Activated CD8-positive, alpha-beta memory T cell treated with anti-CD3 and anti-CD28 coated beads for 4 hours (primary cell): ENCODE measurements at places on chromosomes 1 and 21.

DNA sequence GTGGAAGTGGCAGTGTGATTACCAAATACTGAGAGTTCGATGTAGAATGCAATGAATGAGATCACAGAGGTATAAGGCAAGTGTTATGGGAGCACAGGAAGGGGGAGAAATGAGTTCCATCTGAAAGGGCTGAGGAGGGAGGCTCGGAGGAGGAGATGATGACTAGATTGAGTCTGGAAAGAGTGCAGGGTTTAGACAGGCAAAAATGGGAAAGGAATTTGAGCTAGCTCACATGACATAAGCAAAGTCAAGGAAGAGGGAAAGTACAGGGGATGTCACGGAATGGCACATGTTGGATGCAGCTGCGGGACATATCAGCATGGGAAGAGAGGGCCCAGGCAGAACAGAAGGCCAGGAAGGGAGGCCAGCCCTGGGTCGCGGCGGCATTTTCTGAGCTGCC is 132.7 kb downstream of the RUNX1 start:
- DNase-seq: no peak

GRCh38 chr1:175124861-175125260 is 57.2 kb downstream of the TNN start:
- no peak for DNase-seq

- no peak for DNase-seq
These were observed 115.0 kb downstream of the RIPK4 start for GRCh38 chr21:41651830-41652229.

- DNase-seq: no peak
These were observed 3.6 kb downstream of the PAQR7 start for GRCh38 chr1:25871704-25872494.

DNA sequence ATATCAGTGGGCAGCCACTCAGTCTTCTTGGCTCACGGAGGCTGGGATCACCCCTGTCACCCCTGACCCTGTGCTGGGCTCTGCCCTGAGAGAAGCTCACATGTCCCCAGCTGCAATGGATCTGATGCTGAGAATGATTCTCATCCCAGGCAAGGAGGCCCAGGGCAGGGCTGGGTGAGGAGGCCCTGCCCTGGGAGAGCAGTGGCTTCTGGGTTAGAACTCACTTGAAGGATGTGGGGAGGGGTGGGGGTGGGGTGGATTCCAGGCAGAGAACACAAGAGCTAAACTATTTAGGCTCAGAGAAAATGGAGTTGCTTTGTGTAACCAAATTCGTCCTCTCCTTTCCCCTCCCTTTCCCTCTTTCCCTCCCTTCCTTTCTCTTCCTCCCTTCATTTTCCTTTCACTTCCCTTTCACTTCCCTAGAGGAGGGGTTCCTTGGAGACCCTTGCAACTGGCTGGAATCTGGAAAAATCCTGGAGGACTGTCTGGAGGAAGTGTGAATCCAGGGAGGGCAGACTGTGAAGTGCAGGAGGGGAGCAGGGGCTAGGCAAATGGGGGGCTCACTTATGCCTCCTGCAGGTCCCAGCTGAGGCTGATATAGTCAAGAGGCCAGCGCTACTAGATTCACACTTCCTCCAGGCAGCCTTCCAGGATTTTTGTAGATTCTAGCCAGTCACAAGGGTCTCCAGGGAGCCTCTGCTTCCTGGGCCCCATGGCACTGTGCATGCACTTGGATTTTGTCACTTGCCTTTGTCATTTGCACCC is 47.0 kb downstream of the IGSF21 start:
- no peak for DNase-seq

DNA sequence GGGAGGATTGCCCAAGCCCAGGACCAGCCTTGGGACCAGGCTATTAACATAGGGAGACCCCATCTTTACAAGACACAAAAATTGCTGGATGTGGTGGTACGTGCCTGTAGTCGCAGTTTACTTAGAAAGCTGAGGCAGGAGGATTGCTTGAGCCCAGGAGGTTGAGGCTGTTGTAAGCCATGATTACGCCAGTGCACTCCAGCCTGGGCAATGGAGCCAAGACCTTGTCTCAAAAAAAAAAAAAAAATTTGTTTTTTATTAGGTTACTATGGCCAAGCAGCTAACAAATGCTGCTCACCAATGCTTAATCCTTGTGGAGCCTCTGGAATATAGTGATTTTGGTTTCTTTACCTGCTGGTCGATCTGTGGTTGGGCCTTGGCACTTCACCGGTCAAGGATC is 8.8 kb downstream of the ARID1A start:
- no peak for DNase-seq

GRCh38 chr21:25313829-25314228 is 293.5 kb downstream of the MRPL39 start:
- DNase-seq: no peak

DNA sequence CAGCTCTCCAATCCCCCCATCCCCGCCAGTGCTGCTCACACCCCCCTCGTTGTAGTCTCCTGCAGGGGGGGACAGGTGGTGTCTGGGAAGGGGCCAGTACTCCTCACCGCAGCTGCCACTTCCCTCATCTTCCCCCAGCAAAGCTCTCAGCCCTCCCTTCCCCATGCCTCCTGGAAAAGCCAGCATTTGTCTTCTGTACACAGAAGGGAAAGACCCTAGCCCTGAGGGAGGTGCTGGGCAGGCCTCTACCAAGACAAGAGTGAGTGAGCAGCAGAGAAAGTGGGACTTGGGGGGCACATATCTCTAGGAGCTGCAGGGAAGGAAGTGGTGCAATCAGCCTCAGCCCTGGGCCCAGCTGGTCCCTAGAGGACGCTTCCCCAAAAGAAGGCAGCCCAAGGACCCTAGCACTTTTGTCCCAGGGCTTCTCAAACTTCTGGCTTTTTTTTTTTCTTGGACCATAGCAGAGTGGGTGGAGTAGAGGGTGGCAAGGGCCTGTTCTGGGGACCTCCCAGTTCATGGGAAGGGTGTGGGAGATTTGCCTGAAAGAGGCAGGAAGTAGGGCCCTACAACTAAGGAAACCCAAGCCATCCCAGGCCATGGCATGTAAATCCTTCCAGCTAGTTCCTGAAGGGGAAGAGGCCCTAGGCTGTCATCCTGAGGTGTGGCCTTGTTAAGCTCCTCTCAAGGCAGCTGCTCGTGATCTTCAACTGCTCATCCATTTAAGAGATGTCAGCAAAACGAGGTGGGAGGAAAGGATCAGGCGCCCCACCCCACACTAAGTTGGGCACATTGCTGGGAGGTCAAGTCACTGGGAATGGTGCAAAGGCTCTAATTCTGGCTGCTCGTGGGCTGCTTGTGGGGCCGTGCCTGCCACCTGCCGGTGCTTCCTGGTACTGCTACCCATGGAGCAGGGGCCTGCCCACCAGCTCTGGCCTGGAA is 12.6 kb downstream of the ZC3H12A start:
- DNase-seq: peak; percentile 60

DNA sequence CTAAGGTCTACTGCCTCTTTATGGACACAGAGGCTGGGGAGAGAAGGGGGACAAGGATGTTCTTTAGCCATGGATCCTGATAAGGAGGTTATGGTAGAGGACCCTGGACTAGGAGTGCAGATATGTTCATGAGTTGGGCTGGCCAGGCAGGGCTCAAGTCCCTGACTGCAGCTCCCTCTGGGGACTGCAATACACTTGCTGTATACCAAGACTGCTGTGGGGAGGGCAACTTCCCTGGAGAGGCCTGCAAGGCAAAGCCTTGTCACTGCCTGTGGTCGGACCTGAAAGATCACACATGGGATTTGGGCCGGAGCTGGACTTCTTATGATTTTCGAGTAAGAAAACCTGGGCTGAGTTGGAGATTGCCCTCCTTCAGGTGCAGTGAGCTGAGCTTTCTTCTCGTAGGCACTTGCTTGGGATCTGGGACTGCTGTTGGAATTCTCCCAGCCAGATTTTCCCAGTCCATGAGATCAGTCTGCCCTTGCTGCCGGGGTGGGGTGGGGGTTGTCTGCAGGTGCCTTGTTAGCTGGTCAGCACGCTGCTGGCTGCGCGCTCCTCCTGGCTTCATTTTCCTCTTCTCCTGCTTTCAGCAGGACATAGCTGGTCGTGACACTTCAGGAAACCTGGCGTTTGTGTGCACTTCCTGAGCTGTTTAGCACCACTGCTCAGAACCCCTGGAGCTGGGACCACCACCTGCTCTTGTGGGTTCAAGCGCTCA is 49.0 kb upstream of the KCNJ6 start:
- DNase-seq: no peak

GRCh38 chr21:43758111-43758641 is 17.9 kb downstream of the CSTB start:
- no peak for DNase-seq

GRCh38 chr1:70411360-70411844 is 334 bp downstream of the CTH start:
- DNase-seq: no peak

DNA sequence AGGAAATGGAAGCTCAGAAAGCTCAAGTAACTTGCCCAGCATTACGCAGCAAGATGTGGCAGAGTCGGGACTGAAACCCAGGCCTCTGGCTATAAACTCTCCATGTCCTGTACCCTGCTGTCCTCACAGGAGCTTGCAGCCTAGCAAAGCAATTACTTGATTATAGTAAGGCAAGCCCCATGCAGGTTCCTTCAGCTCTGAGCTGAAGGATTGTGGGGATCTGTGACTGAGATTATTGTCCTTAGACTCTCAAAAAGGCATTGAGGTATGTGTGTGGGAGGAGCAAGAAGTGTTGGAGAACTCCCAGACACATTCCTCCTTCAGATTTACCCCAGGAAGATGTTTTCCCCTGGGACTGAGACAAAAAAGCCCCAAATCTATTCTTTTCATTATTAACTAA is 124.0 kb upstream of the SPATA6 start:
- no peak for DNase-seq

DNA sequence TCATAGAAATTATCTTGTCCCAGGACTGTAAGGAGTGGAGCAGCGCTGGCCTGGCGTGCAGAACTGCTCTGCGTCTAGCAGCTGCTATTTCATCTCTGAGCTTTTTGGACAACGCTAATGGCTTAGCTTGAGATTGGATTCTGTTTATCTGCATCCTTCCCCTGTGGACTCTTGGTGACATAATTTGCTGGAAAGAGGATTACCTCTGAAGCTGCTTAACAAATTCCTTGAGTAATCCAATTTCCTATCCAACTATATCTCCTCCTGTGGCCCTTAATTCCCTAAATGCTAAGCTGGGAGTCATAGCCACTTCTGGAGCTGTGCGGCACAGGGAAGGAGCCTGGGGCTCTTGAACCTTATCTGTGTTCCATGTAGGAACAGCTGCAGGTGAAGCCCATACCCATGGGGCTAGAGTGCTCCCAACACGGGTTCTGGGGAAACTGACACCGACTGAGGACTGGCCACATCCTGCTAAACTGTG is 43.2 kb downstream of the IL6R start:
- no peak for DNase-seq

GRCh38 chr21:14321042-14321441 is 61.9 kb downstream of the HSPA13 start:
- DNase-seq: no peak

- no peak for DNase-seq
These were observed 15.7 kb upstream of the WDTC1 start for GRCh38 chr1:27218736-27219135.

- DNase-seq: no peak
These were observed 8.3 kb downstream of the RHOC start for GRCh38 chr1:112698366-112699310.

DNA sequence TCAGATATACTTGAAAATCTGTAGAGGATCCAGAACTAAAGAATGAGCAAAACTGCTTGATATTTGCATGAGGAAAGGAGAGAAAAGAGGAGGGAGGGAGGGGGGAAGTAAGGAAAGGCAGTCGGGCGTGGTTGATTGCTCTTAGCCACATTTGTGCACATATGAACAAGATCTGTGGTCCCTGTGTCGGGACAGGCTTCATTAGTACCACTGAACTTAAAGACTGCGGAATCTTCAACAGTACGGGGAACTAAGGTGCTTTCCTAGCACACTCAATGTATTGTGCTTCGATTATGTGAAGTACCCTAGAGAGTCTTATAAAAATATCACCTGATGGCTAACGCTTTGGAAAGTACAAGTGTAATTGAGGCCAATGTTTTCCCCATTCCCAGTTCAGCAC is 59.9 kb downstream of the ZBTB18 start:
- DNase-seq: no peak

DNA sequence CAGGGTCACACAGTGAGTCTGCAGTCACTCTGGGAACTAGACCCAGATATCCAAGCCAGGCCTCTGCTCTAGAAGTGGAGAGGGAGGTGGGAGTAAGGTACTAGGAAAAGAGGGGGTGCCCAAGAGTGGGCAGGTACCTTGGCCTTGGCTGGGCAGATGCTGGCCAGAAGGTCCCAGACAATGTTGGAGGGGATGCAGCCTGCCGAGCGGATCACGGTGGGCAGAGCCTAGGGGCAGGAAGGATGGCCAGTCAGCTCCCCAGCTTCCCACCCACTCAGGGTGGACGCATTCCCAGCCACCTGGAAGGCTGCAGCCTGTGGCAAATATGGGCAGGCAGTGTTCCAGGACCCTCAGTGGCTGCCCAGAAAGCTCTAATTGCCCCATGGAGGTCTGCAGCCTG is 23.3 kb downstream of the SPOCD1 start:
- DNase-seq: no peak

GRCh38 chr1:154425172-154425571 is 20.0 kb downstream of the IL6R start:
- no peak for DNase-seq

- DNase-seq: no peak
These were observed 170.8 kb downstream of the EDEM3 start for GRCh38 chr1:184583849-184584248.

GRCh38 chr1:91555821-91556531 is 55.3 kb downstream of the CDC7 start:
- DNase-seq: peak; percentile 53

- no peak for DNase-seq
These were observed 204.0 kb downstream of the PLPP3 start for GRCh38 chr1:56375326-56375804.

DNA sequence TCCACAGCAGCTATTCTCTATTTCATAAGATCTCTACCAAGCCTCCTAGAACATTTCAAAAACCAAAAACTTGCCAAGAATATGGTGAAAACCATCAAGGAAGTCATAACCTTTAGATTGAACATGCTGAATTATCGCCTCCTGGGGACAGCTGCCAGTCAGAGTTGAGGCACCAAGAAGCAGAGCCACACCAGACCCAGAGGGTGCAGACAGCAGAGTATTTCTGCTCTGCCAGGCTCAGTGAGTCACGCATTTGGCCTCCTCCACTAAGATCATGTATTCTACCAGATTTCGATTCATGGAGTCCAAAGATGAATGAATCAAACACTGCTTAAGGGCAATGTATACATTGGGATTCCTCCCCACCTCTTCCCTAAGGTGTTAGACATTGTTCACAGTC is 2.1 kb downstream of the F3 start:
- no peak for DNase-seq

- no peak for DNase-seq
These were observed 53.6 kb downstream of the LRRC8C start for GRCh38 chr1:89686520-89686919.
